G401 (cell line): ENCODE measurements at places on chromosomes 5 and 9.

DNA sequence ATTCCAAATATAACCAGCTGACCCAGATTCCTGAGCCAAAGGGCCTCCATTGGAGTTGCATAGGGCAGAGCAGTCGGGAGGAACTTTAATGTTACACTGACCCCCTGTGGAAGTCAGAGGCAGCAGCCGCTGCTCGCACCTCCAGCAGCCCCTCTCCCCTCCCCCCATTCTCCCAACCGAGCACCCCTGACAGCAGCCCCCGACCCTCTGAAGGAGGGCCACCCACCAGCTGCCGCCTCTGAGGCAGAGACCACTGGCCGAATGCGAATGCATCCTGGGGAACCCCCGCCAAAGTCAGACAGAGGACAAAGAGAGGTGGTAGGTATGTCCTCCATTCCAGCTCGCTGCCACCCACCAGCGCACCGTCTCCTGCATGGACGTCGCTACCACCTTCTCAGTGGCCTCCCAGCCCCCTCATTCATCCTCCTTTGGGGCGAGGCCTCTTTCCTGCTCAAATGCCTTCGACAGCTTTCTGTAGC lies 231.0 kb downstream of the CDK5RAP2 start:
- peak; percentile 71 for DNase-seq

DNA sequence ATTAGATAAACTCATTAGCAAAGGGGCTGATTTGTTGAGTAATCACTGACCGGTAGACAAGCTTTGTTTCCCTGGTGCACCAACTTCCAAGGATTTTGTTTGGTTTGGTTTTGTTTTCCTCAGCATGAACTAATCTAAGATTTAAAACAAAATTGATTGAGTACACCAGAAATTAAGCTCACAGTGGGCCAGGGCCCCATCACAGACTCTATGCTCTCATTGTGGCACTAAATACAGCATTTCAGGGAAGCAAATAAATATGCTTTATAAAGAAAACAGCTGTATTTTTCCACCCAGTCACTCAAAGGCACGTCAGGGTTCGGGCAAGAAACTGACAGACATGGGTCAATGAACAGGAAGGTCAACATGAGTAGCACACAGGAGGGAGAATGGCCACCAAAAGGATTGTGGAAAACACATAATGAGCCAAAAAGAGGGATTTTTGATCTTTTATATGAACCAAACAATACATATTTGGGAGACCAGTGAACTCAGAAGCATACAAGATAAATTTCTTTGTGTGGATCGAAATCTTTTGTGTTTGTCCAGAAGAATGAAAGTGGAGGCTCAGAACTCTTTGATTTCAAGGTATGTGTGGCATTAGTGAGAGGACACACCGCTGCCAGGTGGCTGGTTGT lies 8.8 kb downstream of the CFAP77 start:
- DNase-seq = no peak

GRCh38 chr9:14417237-14417636 lies 103.3 kb upstream of the NFIB start:
- DNase-seq = no peak

GRCh38 chr5:15026944-15027343 lies 155.4 kb upstream of the ANKH start:
- DNase-seq = no peak
